ENCODE measurements at places on chromosomes 1 and 21.

GRCh38 chr1:243686159-243686558 lies 163.9 kb downstream of the AKT3 start:
- DNase-seq, result no peak

- DNase-seq, result no peak
Observed at GRCh38 chr1:201902198-201902597, 13.5 kb downstream of the SHISA4 start.

DNA sequence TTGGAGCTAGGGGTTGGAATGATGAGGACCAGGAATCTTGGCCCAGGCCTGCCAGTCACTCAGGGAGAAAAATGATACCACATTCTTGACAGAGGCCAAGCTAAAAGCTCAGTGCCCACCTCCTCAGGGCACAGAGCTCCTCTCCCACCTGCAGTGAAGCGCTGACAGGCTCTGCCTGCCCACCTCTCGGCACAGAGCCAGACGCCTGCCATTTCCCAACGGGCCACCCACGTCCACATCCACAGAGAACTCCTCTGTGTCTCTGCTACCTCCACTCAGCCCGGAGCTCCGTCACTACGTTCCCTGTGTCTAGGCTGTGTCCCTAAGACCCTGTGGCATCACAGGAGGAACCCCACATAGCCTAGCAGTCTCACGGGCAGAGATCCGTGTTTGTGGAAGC lies 60.8 kb downstream of the MRPL37 start:
- no peak for DNase-seq

DNA sequence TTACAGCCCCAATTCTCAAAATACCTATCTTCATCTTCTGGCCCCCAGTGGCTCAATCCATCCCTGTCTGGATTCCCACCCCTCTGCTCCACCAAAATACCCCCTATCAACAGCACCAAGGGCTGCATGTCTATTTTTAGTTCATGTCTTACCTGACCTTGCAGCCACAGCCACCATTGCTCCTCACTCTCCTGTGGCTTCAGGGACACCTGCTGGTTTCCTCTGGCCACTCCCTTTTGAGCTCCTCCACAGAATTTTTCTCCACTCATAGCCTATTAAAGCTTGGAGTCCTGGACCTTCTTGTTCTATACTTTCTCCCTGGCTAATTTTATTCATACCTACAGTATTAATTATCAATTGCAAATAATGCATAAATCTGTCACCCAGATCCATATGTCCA lies 125.3 kb upstream of the NGF start:
- no peak for DNase-seq

- DNase-seq, result no peak
Observed at GRCh38 chr21:29538115-29538514, 239.4 kb downstream of the BACH1 start.

DNA sequence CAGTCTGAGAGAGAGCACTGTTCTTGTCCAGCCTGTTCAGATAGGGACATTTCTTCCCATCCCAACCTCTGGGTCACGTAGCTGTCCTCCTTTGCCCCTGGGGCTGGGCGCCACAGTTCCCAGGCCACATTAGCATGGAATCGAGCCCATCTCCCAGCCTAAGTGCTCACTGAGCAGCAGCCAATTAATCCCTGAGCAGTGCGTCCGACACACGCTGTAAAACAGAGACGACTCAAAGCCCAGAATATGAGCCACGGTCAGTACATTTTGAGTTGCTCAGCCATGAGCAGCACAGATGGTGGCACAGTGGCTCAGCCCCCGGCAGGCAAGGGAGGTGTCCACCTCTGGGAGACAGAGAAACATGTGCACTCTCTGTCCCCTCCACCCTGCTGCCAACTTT lies 267.4 kb downstream of the NPHP4 start:
- DNase-seq, result no peak

DNA sequence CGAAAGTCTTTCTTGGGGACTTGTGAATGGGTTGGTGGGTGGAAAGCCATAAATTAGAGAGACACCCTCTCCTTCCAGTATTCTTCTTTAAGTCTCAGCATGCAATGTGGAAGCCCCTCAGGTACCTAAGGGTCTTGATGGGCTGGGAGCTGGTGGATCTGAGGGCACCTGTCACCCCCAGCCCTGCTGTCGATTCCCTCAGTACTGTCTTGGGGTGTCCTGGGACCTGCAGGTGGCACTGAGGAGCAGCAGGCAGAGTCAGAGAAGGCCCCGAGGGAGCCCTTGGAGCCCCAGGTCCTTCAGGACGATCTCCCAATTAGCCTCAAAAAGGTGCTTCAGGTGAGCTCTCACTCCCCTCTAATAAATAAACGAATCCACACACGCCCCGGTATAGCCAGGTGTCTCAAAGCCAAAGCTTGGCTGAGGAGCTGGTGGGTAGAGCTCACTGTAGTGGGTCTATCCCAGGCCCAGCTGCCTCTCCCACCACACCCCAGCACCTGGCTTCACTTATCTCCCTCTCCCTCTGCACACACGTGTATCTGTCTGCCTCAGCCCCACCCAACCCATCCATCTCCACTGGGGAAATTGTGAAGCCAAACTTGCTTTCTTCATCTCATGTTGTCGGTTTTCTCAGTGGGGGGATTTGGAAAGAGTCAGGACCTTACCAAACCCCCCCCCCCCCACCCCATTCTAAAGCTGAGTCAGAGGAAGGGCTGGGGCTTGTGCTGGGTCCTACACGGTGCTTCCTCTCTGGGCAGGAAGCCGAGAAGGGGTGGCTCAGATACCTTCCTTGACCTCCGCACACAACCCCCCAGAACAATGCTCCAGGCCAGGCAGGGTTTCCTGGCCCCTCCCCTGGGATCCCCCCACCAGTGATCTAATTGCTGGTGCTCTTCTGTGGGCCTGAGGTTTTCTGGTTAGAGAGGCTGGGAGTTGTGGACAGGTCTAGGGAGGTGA lies 1.6 kb downstream of the ADAM15 start:
- DNase-seq, result no peak

- no peak for DNase-seq
Observed at GRCh38 chr1:58975888-58976287, 192.0 kb upstream of the JUN start.

GRCh38 chr1:157170677-157171515 lies 32.7 kb upstream of the ETV3 start:
- no peak for DNase-seq

- no peak for DNase-seq
Observed at GRCh38 chr21:14383596-14384180, 742 bp upstream of the HSPA13 start.

DNA sequence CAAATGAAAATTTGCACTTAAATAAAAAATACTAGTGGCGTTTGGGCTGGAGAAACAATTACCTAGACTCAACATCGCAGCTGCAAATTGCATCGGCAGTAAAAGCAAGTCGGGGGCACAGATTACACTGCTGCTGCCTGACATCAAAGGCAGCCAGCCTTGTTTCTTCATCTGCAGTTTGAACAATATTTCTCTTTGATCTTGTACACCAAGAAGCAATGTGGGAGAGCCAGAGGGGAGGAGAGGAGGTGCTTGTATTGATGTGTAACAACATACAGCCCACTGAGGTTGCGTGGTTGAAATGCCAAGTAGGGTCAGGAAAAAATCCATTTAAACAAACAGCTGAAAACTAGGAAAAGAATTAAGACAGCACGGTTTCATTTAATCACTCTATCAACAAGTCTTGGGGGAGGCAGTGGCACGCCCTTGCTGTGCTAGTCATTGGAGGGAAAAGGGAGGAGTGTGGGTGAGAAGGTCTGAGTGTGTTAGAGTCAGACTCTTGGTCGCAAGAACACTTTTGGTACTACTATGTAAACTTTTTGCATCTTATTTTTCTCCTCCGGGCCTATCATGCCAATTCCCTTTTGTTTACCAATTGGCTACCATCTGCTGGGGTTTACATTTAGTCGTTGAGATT lies 456.5 kb downstream of the OMA1 start:
- no peak for DNase-seq

GRCh38 chr1:29134695-29135028 lies 11.0 kb upstream of the TMEM200B start:
- DNase-seq, result no peak

DNA sequence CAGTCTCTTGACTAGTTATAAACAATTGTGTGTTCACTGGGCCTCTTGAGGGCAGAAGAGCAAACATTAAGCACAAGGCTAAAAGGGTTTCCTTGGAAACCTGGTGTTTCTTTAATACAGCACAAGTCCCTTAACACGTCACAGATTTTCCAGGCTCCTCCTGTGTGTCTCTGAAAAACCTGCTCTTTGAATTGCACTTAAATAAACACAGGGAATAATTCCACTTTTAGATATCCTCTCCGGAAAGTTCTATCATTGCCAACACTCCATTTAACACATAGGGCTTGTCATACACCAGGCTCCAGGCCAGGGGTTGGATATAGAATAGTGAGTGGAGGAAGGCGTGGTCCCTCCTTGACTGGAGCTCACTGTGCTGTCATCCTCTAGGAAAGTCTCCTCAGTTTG lies 442.6 kb downstream of the DSCAM start:
- DNase-seq, result no peak

- no peak for DNase-seq
Observed at GRCh38 chr1:62539028-62539447, 58.3 kb upstream of the ANGPTL3 start.

GRCh38 chr1:67556297-67556900 lies 126.2 kb upstream of the SERBP1 start:
- no peak for DNase-seq

GRCh38 chr21:32426592-32427051 lies 14.1 kb downstream of the EVA1C start:
- DNase-seq, result no peak

DNA sequence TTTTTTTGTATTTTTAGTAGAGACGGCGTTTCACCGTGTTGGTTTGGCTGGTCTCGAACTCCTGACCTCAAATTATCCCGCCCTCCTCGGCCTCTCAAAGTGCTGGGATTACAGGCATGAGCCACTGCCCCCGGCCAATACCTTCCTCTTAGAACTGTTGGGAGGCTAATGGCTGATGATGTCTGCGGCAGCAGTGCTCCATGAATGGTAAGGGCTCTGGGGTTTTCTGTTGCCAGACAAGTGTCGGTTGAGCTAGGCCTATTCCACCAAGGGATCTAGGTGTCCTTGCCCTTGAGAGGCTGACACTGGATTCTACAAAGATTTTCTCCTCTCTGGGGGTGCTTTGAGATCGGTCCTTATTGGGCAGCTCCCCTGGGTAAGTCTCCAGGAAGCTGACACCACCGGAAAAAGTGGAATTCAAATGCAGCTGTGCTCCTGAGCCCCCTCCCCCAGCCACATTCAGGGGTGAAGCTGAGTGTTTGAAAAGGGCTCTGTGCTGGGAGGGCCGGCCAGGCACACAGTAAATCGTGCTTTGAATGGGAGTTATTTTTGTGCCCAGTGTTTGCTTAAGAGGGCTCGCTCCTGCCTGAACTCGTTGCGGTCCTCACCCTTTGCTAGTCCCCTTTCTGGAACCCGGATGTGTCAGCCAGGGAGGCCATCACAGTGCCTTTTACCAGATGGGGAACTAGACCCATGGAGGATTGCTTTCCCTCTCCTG lies 5.2 kb downstream of the SOX13 start:
- DNase-seq, result no peak

- DNase-seq, result no peak
Observed at GRCh38 chr1:169648709-169649108, 18.8 kb upstream of the SELP start.

GRCh38 chr1:167864392-167865032 lies 49.4 kb downstream of the ADCY10 start:
- DNase-seq, result no peak

GRCh38 chr1:115854005-115854404 lies 13.1 kb upstream of the NHLH2 start:
- no peak for DNase-seq

DNA sequence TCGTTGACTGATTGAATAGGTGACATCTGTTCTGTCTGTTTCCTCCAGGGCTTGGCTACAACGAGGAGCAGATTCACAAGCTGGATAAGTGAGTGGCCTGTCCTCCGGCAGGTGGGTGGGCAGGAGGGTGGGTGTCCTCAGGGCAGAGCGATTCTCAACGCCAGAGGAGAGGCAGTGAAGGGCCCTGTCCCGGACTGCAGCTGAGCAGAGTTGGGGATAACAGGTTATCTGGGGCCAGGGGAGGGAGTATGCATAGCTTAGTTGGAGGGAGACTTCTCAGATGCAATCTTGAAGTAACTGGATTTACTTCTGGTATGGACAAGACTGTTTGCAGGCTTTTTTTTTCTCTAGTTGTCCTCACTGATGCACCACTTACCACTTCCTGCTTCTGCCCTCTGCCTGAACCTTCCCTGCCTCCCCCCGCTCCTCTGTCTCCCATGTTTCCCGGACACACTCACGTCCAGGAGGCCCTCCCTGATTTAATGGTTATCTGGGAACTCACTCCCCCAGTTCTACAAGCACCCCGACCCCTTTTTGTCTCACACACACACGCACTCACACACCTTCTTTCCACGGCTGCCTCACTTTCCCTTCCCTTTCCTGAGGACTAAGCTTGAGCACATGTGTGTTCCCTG lies 16.4 kb upstream of the RASSF5 start:
- DNase-seq, result no peak

DNA sequence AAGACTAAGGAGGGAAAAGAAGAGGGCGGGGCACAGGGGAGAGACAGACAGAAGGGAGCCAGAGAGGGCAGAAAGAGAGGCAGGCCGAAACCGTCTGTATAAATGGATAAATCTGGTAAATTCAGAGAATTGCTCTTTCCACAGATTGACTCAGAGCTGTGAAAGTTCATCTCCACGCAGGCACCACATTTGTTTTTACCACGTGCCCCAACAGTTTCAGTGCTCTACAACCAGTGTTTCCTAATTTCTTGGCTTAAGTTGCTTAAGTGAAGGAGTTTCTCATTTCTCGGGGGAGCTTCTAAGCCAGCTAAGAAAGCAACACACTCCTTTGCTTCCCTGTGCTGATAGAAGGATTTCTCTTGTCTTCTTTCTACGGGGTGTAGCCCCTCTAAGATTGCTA lies 87.1 kb downstream of the ENAH start:
- DNase-seq, result no peak

DNA sequence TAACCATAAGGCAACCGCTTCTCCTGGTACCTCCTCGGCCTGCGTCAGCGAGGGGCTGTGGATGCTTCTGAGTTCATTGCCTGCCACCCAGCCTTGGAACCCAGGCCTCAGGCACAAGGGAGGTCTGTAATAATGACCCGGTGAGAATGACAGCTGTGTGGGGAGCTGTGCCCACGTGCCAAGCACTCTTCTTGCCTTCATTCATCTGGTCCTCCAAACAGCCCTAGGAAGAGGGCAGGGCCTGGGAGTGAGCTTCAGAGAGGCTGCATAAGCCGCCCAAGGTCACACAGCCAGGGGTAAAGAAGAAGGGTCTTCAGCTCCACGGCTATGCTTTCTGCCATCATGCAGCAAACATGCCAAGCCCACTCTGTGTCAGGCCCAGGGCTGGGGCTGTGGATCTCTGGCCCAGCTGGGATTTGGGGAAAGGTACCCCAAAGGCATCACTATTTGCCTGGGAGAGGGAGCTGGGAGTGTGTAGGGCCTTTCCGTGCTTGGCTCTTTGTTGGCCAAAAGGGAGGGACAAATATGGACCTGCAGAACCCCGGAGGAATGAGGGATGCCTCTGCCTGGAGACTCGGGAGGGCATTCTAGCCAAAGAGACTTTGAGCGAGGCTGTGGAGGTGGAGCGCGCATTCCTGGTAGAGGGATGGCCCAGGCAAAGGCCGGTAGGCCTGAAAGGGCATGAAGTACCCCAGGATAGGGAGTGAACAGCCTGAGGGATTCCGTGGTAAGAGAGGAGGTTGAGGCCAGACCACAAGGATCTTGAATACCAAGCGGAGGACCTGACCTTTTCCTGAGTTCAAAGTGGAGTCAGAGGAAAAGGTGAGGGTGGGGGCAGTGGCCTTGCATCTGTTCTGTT lies 10.1 kb upstream of the EDN2 start:
- DNase-seq, result no peak

All from left lobe of liver (tissue), 2 donors.